T-helper 1 cell (primary cell): ENCODE measurements at places on chromosomes 6 and 20.

DNA sequence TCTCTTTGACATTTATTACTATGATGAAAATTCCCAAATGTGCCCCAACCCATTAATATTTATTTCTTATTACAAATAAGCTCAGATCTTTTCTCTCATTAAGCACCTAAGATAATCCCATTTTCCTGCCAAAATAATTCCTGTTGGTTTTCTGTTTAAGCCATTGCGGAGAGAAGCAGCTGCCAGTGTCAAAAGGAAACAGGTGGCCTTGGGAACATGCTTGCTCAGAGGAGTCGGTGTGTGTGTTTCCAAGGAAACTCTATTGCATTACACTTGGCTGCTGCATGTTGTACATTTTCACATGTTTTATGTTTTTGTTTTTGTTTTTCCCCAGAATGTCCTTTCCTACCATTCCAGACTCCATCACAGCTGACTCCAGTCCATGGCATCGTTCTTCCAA, 56.4 kb downstream of the CD24 start:
- DNase-seq: no peak

DNA sequence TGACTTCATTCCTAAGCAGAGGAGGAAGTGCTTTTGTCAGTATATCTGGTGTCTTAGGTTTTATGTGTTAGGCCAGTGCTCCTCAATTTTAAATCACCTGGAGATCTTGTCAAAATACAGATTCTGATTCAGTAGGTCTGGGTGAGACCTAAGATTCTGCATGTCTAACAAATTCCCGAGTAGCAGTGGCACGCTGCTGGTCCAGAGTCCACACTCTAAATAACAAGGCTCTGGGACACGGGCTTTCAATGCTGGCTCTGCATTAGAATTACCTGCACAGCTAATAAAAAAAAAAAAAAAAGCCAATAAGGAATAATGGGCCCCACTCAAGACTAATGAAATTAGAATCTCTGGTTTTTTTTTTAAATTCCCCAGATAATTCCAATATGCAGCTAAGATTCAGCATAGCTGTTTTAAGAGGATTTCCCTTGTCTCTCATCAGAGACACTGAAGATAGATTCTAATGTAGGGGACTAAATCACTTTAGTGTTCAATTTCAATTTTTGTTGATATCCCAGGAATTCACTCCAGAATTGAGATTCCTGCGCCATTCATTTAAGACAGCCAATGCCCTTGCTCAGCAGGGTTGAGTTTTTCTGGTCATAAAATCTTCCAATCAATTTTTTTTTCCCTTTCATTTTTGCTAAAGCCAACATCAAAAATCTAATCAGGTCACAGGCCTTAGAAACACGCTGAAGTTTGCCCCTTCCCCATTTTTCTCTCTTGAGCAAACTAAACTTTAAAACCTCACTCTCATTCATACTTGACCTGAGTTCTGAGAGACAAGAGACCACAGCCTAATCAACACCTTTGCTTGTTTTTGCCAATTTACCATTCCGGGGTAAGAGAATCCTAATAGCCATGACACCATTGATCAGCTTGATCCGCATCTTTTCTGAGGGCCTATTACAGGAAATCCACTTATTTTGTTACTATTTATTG, 2.4 kb downstream of the TDP2 start:
- DNase-seq: no peak

DNA sequence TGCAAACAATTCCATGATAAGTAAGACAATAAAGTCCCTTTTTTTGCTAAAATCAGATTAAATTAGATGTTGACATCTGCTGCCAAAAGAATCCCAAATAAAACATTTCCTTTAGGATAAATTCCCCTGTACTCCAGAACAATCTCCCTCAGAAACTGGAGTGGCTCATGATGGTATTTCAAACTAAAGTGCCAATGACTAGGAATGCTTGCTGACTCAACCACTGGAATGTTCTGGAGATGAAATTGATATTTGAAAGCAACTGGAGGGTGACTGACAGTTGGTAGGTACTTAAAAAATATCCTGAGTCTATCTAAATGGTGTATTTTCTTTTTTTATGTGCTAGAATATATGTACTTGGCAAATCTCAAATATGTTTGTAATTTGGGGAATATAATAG, 350.1 kb upstream of the TSHZ2 start:
- no peak for DNase-seq

DNA sequence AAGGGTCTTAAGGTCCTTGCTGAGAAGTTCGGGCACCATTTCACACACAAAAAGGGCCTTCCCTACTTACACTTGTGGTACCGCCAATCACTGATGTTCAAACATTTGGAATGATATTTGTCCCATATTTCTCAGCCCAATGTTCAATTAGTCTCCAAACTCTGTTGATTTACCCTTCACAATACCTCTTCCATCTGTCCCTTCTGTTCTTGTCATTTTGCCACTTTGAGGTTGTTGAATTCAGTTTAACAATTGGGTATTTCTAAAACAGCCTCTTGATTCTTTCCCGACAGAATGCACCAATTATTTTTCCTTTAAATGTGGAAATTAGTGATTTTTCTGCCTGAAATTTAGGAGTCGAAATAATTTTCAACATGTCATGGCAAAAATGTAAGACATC, 46.2 kb downstream of the NOX3 start:
- no peak for DNase-seq

GRCh38 chr20:24027229-24027628, 38.6 kb upstream of the GGTLC1 start:
- DNase-seq: peak; percentile 57

GRCh38 chr20:47099825-47100441, 205.3 kb downstream of the EYA2 start:
- DNase-seq: no peak

- DNase-seq: no peak
Observed at GRCh38 chr6:42363926-42364849, 87.5 kb downstream of the TRERF1 start.

- DNase-seq: no peak
Observed at GRCh38 chr6:41159415-41160082, 3.4 kb downstream of the TREM2 start.

DNA sequence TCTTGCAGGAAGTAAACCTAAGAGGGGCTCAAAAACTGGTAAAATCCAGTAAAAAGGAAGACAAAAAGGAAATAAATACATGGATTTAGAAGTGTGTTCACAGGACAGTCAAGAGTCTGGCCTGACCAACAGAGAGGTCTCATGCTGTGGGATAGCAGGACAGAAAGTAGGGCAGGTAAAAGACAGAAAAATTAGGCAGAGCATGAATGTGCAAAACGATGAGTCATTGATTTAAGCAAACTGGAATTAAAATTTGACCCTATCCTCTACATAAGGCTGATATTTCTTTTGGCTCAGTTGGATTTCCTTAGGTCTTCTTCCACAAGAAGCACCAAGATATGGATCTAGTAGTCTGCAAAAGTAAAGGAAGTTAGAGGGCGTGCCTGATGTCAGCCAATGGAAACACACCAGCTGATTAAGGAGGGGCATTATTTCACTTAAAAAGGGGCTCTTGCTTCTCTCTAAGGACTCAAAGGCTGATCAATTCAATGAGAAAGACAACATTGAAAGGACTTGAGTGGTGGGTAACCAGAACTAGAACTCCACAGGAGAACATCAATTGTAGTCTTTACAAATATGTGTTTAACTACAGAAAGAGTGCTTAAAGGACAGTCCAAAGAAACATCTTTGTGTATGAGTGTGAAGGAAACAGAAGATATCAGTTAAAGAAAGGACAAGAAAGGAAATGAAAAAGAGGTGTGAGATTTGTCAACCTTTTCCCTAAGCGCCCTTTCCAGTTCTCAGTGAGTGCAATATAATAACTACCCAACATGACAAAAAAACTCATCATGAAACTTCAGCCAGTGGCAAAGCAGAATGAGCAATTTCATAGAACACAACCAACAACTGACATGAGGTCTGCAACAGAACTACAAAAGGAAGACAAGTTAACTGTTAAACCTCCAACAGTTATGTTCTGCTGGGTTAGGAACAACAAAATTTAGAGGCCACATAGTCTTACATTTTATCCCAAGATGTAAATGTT, 19.4 kb upstream of the MYB start:
- DNase-seq: peak; percentile 86

DNA sequence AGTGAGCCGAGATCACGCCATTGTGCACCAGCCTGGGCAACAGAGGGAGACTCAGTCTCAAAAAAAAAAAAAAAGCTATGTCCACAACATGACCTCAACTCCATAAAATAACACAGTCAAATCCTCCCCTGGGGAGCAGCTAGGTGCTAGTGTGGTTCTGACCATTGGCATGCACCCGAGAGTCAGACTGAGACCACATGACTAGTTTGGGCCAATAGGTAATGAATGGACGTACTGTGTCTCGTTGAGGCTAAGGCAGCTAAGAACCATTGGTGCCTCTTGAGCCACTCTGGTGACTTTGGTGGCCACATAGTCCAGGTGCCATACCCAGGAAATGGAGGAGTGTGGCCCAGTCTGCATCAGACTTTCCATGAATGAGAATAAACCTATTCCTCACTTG, 40.3 kb downstream of the ATP9A start:
- no peak for DNase-seq

- no peak for DNase-seq
Observed at GRCh38 chr6:33339193-33339592, 21.6 kb upstream of the ZBTB22 start.

DNA sequence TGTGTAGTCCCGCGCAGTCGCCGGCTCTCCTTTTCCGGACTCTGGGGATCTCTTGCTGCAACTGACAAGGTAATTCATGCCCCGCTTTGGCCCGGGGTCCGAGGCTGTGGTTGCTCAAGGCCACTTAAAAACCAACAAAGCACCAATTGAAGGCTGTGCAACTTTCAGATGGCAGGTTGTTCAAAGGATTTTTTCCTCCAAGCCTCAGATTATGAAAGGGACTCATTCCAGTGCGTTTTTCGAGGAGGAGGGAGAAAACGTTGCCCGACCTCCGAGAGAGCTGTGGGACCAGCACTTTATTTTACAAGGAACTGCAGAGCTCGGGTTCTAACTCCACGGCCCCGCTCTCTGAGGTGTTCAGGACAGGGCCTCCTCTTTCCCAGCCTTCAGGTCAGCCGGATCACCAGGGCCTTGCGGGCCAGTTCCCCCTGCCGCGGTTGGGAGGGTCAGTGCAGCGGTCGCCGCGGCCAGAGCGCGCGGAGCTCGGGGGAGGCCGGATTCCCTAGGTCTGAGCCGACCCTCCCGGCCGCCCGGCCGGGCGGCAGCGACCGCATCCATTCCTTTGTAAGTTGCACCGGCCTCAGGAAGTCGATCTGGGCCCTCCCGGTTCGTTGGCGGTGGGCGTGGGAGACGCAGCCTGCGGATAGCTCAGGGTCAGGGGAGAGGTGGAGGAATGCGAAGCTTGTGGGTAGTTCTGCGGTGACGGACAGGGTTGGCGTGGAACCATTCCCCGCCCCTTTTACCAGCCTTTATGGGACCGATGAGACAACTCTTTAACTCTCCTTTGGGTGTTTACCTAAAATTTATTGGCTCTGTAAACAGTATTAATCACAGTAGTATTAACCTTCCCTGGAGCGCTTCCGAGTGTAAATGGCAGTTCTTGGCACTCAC, 1.6 kb downstream of the UTRN start:
- DNase-seq: peak; percentile 6

- DNase-seq: peak; percentile 64
Observed at GRCh38 chr6:31180500-31180899, 10.0 kb upstream of the POU5F1 start.

- DNase-seq: no peak
Observed at GRCh38 chr6:68052234-68052633, 582.8 kb upstream of the ADGRB3 start.

GRCh38 chr6:7684843-7685242, 41.1 kb upstream of the BMP6 start:
- DNase-seq: no peak
